Hippocampal formation (tissue), 2 donors: ENCODE measurements at places on chromosomes 3 and 15.

DNA sequence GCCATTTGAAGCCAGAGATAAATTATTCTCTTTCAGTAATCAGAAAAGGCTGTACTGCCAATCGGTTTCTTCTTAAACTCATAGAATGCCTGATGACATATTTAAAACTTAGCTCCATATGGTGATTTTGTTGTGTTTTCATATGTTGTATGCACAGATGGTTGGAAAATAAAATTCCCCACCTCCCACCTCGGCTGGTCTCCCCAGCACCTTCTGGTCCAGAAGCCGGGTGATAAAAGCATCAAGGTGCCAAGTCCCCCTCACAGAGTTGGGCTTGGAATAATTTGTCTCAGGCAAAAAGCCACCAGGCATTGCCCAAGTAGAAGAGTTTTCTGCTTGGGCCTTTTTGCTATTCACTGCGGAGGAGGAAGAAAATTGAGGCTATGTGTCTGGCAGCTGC is 18.4 kb downstream of the LARS2 start:
- no peak for DNase-seq

- DNase-seq = no peak
Observed at GRCh38 chr3:114809668-114810413, 337.2 kb downstream of the ZBTB20 start.

- DNase-seq = no peak
Observed at GRCh38 chr15:64209680-64210334, 47.0 kb upstream of the PPIB start.

GRCh38 chr15:87752250-87752951 is 504.1 kb downstream of the NTRK3 start:
- DNase-seq = no peak

GRCh38 chr15:72688697-72689096 is 2.7 kb downstream of the BBS4 start:
- no peak for DNase-seq

DNA sequence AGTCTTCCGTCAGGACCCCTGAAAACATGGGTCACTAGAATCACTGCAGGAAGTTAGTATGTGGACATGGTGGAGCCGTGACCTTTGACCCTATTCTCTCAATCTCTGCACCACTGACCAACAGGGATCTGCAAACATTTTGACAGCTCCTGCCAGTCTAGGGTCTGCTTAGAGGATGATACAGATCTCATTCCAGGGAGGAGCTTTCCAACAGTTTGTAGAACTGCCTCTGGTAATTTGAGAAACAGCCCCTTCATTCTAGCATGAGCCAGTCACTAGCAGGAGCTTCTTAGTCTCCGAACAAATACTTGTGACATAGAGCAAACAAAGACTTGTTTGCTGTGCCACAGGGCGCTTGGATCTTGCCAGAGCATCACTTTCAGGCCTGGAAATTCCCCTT is 270.3 kb upstream of the CFAP20DC start:
- no peak for DNase-seq

- DNase-seq = no peak
Observed at GRCh38 chr15:86016750-86017149, 62.9 kb upstream of the AGBL1 start.

DNA sequence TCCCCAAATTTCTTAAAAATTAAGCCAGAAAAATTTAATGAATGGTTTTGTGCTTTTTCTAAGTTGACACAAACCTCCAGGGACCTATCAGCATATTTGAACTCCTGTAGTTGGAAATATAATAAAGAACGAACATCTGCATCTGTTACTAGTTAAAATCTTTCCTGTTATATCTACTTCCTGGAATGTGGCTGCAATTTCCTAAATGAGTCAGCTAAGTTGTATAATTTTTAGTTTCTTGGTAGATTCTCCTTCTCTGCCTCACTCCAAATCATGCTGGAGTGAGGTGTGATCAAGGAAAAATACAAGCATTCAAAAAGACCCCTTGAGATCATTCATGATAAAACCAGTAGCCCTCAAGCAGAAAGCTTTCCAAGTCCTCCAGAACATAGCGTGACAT is 106.2 kb upstream of the MCTP2 start:
- DNase-seq = no peak

- no peak for DNase-seq
Observed at GRCh38 chr3:169581633-169582032, 81.9 kb downstream of the MECOM start.
